ENCODE measurements at places on chromosomes 13 and 19.

DNA sequence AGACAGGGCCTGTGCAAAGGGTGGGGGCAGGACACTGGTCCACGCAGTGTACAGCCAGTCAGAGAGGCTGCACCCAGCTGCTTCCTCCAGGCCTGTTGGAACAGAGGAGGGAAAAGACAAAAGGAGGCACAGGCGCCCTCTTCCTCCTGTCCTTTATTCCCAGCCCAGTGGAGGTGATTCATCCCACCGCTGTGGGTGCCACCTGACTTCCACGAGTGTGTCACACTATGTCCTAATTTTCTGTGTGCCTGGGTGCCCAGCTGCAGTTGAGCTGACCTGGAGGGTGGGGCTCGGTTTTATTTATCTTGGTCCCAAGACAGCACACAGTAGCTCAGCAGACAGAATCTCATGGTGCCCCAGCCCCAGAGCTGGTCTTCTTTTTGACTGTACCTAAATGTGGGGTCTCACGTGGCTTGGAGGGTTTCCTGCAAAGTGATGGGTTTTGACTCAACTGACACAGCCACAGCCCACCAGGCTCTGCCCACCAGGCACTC, 9.0 kb downstream of the EPS15L1 start:
- DNase-seq, result no peak

DNA sequence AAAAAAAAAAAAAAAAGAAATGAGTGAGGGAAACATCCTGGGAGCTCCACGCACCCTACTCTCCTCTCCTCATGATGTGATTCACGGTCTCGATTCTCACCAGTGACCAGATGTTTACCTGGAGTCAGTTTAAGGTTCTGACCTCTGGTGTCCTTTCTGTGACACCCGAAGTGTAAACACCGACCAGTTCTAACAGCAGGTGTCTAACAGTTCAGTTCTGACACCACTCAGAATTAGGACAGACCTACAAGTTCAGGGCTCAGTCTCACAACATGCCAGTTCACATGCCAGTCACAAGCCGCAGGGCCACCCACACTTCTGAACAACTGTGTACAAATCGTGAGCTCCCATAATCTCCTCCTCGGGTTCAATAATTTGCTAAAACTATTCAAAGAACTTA, 6.0 kb downstream of the ZNF564 start:
- no peak for DNase-seq

GRCh38 chr13:78409172-78409571, 194.2 kb downstream of the POU4F1 start:
- DNase-seq, result no peak

- no peak for DNase-seq
Measured at GRCh38 chr19:58218899-58219298, 9.8 kb upstream of the ZNF544 start.

- no peak for DNase-seq
Measured at GRCh38 chr13:104553186-104553585, 1487.0 kb upstream of the SLC10A2 start.

Measured in activated CD4-positive, alpha-beta T cell treated with anti-CD3 and anti-CD28 coated beads, Interleukin-2, amount 50 U/mL, for 24 hours (primary cell).